Right hindlimb (tissue), 1 donor: ENCODE measurements at places on chromosomes 3 and 15.
A peak's percentile ranks its signal among the peaks of the same experiment; 100 is the strongest.

GRCh38 chr15:66294157-66294931 is 976 bp downstream of the DIS3L start:
- peak; percentile 28 for DNase-seq

GRCh38 chr3:172803489-172803888 is 53.0 kb downstream of the ECT2 start:
- no peak for DNase-seq

DNA sequence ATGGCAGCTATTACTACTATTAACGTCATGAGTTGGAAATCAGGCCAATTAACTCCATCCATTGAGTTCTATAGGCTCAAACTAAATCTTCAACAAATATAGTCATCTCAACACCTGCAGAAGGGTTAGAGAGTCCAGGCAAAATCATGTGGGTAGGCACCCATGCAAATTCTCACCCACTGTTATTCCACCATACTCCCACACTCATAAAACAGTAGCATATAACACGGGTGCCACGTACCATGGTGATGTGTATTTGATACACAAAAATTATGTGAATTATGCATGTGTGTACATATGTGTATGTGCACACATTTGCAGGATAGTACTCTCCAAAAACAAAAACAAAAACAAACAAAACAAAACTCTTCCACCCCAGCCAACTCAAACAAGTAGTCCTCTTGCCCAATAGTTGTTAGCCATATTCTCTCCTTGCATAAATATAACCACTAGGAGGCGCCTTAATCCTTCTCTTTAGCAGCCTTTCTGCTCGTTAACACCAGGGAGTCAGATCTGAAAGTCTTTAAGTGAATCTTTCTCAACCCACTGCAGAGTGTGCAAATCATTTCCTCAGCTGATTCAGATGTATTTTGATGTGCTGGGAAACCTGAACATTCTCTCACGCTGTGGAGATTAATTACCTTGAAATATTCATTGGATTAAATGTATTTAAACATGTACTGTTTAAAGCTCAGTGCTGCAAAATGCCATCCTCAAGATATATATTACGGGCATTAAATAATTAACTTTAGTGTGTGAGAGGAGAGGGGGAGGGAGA is 38.0 kb upstream of the COPB2 start:
- DNase-seq = no peak

DNA sequence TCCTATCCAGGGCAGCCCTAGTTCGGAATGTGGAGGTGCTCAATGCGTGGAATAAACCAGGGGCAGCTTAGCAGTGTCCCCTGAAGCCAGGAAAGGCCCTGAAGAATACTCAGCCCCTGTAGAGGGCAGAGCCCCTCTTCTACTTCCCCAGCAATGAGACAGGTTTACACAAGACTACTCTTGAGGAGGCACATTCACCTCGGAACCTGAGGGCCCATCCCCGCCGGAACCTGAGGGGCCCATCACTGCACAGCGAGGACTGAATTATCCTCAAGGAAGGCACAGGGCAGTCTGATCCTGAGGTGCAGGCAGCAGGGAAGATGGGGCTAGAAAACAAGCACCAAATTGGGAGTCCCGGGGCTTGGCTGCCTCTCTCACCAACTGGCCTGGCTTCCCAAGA is 22.2 kb downstream of the CCDC13 start:
- DNase-seq = no peak

DNA sequence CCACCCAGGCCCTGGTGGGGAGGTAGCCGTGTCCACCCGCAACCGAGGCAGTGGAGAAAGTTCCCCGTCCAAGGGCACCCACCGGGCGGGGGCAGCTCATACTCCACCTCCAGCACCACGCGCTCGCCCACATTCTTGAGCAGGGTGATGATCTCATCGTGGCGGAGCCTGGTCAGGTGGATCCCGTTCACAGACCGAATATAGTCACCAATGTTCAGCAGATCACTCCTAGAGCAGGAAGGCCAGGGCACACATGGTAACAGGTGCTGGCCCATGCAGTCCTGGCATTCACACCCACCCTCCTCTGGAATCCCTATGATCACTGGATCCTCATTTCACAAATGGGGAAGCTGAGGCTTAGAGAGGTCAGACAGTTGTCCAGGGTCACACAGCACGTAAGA is 15.8 kb downstream of the GRIP2 start:
- peak; percentile 48 for DNase-seq

GRCh38 chr3:5255404-5256344 is 68.2 kb downstream of the EDEM1 start:
- no peak for DNase-seq

GRCh38 chr3:140580746-140581145 is 97.1 kb upstream of the TRIM42 start:
- no peak for DNase-seq

- no peak for DNase-seq
Measured at GRCh38 chr3:166274351-166275023, 437.3 kb upstream of the BCHE start.

GRCh38 chr3:32109256-32109655 is 2.8 kb downstream of the GPD1L start:
- peak; percentile 83 for DNase-seq

DNA sequence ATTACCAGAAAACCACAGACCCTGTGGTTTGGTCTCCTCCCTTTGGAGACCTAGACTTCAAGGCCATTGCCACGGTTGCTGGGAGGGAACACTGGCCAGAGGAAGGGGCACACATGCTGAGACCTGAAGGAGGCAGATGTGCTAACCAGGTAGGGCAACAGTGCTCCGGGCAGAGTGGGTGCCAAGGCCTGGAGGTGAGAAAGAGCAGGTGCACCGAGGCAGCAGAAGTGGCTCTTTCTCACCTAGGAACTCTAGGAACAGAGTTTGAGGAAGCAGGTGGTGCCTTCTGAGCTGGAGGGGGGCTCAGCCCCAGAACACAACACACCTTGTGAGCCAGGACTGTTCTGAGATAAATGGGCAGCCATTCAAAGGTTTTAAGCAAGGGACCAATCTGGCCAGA is 106.1 kb downstream of the MEGF11 start:
- DNase-seq = no peak

GRCh38 chr3:144112437-144112836 is 140.8 kb downstream of the DIPK2A start:
- DNase-seq = no peak

DNA sequence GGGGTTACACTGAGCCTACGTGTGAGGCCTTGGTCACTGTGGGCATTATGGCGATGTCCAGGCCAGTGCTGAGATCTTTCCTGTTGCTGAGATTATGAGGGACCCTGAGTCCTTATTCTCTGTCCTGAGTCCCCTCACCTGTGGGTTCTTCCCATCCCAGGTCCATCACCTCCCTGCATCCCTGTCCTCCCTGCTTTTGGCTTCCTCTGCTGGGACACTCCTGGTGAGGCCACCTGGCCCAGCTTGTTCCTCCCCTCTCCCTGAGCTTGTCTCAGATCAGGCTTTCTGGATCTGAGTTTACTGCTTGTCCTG is 36.1 kb downstream of the AMOTL2 start:
- DNase-seq = no peak

- no peak for DNase-seq
Measured at GRCh38 chr3:58051196-58051595, 43.0 kb downstream of the FLNB start.

DNA sequence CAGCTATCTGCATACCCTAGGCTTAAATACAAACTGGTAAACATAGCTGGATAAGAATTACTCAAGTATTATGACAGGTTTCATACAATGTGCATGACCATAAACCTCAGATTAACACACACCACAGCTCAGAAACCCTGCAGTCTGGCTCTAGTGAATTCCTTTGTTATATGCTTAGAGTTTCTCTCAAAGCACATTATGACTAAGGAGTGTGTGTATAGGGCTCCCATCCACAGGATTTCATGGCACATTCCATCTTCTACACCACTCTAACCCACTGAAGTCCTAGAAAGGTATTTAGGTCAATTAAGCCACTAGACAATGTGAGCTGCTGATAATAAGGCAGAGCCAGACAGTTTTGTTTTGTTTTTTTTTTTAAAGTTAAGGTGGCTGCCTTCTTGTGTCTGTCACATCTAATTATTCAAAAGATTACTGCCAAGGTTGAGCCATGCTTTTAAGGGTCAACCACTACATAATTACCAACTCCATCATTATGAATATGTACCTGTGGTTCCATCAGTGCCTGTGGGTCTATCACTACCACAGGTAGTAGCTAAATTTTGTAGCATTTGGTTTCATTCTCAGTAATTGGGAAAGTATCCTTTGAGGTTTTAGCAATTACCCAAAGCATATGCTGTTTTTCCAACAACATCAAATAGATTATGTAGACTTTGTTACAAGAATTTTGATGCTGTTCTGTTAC is 107.0 kb downstream of the ALCAM start:
- DNase-seq = no peak

- DNase-seq = no peak
Measured at GRCh38 chr15:34314491-34315490, 22.8 kb downstream of the SLC12A6 start.

DNA sequence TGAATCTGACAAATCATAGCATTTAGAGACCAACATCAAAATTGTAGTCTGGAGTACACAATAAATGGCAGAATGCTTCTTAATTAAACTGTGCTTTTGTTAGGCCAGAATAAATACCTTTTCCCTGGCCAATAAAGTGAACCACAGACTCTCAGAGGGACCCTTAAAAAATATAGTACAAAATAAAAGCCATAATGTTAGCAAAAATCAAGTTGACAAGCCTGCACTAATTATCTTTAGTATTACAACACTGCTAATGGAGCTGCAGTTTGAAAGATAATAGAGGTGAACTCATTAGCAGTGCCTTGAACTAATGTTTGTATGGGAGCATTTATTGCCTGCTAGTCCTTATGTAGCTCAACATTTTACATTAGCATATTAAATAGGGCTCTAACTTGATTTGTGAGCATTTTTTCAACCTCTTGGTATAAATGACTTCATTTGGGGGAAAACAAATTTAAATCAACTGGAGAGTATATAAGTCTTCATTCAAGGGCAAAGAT is 801.3 kb downstream of the EPHA3 start:
- DNase-seq = no peak

GRCh38 chr15:70761046-70761445 is 2.3 kb downstream of the UACA start:
- no peak for DNase-seq

- no peak for DNase-seq
Measured at GRCh38 chr3:143410259-143410658, 290.7 kb downstream of the CHST2 start.

DNA sequence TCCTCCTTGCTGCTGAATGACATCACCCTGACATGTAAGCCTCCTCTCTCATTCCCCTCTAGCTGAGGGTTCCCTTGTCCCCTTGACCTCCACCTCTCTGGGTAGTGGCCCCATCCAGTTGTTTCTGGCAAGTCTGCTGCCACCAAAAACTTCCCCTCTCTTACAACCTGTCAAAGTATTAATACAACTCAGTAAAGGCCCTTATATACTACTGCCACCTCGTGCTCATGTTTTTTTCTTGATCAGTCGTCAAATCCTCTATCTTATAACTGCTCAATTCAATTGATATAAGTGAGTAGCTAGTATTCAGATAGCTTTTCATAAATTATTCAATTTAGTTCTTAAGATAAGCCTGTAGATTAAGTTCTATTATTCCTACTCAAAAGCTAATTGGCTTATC is 249.6 kb downstream of the MBNL1 start:
- no peak for DNase-seq

GRCh38 chr3:197256836-197257444 is 41.5 kb downstream of the DLG1 start:
- DNase-seq = no peak

DNA sequence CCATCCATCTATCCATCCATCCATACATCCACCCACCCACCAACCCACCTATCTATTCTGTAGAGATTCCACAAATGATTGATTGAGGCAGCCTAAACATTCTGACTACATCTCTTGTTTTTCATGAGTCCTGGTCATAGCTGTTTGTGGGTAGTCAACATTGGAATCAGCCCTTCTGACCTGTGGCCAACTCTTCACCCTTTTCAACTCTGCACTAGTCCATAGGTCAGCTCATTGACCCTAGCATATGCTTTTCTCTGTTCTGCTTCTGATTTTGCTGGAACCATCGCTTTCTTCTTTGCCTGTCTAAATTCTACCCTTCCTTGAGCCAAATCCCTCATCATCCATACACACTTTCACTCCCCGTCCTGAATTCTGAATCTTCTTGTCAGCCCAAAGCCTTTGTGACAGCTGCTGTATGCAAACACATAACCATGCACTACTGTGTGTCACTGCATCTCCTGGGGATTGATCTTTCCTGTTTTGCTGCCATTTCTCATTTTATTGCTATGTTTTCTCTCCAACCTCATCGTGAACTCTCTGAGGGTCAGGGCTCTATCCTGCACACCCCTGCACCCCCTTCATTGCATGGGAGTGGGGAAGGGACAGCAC is 16.8 kb upstream of the KCTD6 start:
- DNase-seq = no peak

- DNase-seq = no peak
Measured at GRCh38 chr3:23474580-23475357, 271.6 kb downstream of the UBE2E2 start.

GRCh38 chr3:179410331-179410730 is 40.9 kb downstream of the GNB4 start:
- no peak for DNase-seq

GRCh38 chr15:48803877-48804276 is 7.0 kb downstream of the CEP152 start:
- no peak for DNase-seq

DNA sequence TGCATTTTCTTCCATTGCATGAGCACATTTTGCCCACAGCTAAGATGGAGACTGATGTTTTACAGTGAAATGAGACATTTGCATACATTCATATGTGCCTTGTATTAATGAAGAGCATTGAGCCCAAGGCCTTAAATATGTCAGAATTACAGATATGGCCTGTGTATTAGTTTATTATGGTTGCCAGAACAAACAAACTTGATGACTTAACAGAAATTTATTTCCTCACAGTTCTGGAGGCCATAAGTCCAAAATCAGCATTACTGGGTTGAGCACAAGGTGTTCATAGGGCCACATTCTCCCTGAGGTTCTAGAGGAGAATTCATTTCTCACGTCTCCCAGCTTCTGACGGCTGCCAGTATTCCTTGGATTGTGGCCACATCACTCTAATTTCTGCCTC is 302.6 kb upstream of the TGFBR2 start:
- no peak for DNase-seq

DNA sequence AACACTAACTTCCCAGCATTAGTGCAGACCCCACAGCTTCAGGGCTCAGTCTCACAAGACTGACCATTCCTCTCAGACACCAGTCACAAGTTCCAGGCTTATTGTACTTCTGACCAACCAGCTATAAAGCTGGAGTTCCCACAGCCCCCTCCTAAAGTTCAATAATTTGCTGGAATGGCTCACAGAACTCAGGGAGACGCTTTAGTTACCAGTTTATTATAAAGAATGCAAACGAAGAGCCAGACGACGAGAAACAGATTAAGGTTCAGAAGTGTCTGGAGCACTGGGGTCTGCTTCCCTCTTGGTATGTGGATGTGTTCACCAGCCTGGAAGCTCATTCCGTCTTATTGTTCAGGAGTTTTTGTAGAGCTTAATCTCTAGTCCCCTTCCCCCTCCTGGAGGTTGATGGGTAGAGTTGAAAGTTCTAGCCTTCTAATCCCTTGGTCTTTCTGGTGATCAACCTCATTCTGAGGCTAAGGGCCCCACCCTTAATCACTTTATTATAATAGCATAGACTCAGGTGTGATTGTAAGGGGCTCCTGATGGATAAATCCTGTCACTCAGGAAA is 4.8 kb upstream of the CSRNP1 start:
- no peak for DNase-seq
